ENCODE measurements at places on chromosomes 2 and 18.

DNA sequence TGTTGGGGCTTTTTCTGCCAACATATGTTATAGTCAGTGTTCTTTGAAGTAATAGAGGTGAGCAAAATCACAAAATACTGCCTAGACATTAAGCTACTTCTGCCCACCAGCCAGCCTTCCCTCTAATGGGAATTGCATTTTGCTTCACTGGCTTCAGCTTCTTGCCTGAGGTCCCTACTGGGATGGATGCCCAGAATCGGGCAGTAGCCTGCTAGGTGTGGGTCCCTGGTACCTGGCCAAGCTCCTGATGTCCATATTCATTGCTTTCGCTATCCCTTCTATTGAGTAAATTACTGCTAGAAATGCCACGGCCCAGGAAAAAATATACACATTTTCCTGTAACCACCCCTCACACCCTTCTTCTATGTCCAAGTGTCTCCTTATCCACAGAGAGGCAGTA is 27.0 kb downstream of the CRYGD start:
- no peak for DNase-seq

DNA sequence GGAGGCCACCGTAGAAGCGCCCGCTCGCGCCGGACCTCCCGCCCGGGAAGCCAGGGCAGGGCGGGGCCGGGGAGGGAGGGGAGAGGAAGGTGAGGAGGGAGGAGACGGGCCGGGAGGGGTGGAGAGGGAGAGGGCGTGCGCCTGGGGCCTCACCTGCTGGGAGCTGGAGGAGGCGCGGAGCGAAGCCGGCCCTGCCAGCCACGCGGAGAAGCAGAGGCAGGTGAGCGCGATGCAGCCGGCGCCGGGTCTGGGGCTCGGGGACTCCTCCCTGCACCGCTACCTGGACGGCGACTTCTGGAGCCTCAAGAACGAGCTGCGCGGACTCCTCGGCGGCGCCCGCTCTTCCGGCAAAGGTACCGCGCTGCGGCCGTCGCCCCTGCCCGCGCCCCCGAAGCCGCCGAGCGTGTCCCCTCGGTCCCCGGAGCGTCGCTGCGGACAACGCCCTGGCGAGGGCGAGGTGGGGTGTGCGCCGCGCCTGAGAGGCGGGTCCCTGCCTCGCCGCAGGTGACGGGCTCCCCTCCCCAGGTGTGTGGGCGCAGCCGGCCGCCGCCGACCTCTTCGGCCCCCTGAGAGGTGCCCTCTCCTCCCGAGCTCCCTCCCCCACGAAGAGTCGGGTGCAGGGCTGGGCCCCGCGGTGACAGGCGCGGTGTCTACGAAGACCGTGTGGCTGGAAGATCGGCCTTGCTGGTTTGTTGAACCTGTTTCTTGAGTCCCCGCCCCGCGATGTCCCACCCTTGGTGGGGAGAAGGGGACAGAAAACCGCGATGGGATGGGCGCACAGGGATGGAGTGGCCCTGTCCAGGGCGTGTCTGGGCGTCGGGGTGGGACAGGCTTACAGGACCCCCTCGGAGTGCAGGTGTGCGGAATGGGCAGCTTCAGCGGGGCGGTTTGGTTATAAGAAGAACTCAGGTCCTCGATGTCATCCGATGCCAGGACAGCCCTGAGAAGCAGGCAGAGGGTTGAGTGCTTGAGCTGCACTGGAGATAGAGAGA is at the start of gene ACOXL:
ACOXL (plus strand) TSS at position 152 of the 992 bp plus-strand sequence. CDS start 35,817 bp downstream, outside the sequence.
- no peak for DNase-seq

DNA sequence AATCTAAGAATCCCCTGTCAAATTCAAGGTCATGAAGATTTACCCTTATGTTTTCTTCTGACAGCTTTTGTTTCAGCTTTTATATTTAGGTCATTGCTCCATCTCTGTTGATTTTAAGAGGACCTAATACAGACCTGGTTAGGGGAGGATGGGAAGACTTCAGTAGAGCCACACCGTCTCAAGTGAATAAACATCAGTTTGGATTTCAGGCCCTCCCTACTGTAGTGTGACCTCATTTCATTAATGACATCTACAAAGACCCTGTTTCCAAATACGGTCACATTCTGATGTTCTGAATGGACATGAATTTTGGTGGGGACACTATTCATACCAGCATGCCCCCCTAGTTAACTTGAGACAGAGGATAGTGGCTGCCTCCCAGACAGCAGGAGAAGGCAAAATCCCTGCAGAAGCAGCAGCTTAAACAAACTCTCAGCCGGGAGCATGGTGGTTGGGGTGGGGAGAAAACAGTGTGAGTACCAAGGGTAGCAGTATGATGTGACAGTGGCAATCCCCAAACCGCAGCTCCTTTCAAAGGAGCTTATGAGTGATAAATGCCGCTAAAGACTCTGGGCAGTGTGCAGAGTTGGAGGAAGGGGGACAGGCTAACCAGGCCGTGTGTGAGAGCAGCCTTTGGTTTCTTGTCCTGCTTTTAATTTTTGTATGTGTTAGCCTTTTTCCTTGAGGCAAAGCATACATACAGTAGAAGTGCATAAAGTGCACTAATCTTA is 65.9 kb upstream of the TNP1 start:
- DNase-seq, result no peak

GRCh38 chr18:62659698-62660097 is 55.6 kb upstream of the PHLPP1 start:
- no peak for DNase-seq

DNA sequence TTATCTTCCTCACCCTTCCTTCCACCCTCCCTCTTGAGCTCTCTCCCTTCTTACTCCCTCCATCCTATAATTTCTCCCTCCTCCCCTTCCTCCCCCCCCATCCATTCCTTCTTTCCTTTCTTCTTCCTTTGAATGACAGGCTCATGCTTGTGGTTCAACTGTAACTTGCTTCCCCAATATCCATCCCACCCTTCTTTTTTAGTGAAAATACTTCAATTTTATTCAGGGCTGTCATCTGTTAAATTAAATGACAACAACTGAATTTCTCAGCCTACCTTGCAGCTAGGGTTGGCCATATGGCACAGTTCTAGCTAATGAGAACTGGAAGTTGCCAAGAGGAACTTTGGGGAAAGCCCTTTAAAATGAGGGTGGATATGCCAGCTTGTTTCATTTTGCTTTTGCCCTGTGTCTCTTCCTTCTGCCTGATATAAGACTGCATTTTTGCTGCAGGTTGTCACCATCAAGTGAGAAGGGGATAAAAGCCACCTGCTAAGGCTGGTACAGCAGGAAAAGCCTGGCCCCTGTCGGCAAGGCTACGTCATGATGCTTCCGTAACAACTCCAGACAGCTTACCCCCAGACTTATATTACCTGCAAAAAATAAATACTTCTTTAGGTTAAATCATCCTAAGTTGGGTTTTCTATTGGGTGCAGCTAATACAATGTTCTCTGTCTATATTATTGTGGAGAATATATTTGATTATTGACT is 121.8 kb downstream of the NXPH2 start:
- DNase-seq, result no peak

DNA sequence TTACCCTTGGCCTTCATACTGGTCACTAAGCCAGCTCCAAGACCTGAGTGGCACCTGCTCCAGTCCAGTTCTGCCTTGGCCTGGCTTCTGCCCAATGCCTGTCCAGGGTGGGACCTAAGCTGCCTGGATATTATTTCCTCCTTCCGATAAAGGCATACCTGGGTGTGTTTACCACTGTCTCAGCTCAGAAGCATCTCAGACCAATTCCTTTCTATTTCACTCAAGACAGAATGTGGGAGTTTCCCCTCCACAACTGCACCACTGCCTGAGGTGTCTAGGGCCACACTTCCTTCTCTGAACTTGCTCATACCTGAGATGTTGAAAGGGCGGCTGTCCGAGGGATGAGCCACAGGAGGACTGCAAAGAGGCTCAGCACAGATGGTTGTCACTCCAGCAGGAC is 18.4 kb upstream of the CAB39 start:
- no peak for DNase-seq

GRCh38 chr2:84880645-84881521 is at the start of gene TRABD2A:
Gene TRABD2A (minus strand): TSS chr2:84881084. CDS start chr2:84881039, 45 bp downstream.
- peak; percentile 72 for DNase-seq

- no peak for DNase-seq
Observed at GRCh38 chr2:179447421-179447820, 182.8 kb upstream of the SESTD1 start.

GRCh38 chr2:209998596-209998995 is 3.8 kb upstream of the RPE start:
- DNase-seq, result no peak

DNA sequence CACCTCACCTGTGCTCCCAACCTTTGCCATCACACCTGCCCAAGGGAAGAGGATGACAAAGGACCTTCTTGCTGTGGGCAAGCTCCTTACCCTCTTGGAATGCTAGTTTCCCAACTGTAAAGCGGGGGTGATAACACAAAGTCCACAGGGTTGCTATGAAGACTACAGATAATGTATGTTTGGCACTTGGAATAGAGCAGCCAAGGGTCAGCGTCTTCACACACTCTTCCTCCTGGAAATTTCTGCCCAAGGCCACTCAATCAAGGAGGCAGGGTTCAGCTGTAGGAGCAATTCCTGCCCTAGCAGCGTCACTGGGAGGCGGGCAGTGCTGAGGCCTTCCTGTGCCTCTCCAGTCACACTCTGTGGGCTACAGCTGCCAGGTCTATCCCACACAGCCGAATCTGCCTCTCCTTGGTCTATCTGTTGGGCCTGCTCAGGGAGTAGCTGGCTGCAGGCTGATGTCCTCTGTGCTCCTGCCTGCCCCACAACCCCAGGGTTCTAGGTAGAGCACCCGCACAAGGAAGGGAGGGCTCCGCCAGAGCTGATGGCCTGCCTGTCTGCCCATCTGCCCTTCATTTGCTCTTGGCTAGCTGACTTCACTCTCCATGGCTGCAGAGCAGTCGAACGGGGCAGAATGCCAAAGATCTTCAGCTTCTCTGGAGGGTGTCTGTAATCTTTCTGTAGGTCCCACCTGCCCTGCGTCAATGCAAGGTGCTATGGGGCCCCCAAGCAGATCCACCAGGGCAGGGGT is 91.9 kb downstream of the MRO start:
- DNase-seq, result no peak

- no peak for DNase-seq
Observed at GRCh38 chr2:219739066-219739465, 111.6 kb downstream of the SLC4A3 start.

- no peak for DNase-seq
Observed at GRCh38 chr18:2412281-2412680, 159.0 kb downstream of the METTL4 start.

DNA sequence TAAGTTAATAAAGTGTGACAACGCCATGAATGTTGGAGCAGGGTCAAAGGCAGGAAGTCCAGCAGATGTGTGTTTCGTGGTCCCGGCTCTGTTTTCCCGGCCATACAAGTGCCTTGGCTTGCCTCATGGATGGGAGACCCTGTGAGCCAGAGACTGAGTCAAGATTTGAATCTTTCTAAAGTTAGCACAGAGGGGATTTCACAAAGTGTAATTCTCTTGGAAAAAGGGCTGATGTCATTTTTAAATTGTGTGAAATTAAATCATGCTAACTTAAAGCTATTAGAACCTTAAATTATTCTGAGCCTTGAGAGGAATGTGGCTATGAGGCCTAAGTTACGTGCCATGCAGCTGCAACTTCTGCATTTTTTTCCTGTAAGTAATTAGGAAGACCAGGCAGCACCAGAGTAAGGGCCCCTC is 38.3 kb upstream of the RALBP1 start:
- no peak for DNase-seq

DNA sequence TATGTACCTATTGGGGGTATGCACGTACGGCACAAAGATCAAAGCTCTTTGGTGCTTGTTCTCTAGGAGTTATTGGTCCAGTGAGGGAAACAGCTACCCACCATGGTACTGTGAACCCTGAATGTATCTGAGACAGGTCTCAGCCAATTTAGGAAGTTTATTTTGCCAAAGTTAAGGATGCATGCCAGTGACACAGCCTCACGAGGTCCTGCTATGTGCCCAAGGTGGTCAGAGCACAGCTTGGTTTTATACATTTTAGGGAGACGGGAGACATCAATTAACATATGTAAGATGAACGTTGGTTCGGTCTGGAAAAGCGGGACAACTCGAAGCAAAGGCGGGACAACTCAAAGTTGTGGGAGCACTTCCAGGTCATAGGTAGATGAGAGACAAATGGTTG is 75.8 kb downstream of the SOWAHC start:
- DNase-seq, result no peak

All from activated T-cell treated with anti-CD3 and anti-CD28 coated beads for 48 hours (primary cell).